NCI-H774 (cell line): ENCODE measurements at places on chromosomes 3 and 15.

DNA sequence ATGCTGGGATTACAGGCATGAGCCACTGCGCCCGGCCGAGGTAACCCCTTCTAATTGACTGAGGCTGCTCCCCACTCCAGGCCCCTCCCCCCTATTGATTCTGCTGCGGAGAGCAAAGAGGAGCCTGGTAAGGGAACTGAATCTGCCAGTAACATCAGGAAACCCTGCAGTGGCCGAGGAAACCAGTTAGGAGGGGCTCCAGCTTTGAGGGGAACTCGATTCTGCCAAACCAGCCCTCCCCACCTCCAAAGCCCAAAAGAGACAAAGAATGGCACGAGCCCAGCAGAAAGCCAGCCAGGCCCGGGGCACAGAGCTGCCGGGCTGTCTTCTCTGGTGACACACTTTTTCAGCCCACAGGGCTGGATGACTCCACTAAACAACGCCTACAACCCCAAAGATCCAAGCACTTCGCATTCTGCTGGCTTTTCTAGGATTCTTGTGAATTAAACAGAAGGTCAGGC is 15.0 kb upstream of the ACAD9 start:
- no peak for DNase-seq

GRCh38 chr3:112734171-112734570 is 93.2 kb upstream of the CCDC80 start:
- no peak for DNase-seq

DNA sequence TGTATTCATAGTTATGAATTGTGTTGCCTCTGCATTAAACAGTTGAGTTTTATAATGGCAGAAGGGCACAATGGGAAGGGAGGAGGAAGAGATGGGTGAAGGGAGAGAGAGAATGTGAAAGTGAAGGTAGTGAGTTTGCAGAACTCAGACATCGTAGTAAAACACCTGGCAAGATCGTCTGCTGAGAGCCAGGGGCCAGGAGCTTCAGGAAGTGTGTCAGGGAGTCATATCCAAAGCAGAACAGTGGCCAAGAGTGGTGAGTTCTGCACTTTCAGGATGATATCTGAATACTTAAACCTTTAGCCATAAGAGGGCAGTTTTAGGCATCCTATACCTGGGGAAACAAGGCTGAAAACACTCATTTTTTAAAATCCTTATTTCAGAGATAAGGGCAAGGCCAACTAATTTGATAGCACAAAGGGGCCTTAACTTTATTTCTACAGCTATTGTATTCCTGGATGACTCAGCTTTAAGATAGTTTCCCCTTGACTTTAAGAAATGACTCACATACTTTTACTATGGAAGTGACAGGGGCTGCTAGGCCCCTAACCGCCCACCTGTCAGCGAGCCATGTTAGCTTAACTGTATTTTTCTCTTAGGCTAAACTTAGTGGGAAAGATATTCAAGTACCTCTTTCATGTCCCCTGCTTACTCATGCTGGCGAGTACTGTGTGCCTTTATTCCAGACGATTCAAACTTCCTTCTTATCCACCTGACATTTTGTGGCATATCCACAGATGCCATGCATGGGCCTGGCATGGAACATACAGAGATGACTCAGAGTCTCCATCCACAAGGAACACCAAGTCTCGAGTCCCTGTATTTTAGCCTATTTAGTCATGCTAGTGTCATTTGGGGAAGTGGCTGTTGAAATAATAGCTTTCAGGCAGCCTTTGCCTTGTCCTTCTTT is 53.9 kb downstream of the RLBP1 start:
- DNase-seq, result no peak

DNA sequence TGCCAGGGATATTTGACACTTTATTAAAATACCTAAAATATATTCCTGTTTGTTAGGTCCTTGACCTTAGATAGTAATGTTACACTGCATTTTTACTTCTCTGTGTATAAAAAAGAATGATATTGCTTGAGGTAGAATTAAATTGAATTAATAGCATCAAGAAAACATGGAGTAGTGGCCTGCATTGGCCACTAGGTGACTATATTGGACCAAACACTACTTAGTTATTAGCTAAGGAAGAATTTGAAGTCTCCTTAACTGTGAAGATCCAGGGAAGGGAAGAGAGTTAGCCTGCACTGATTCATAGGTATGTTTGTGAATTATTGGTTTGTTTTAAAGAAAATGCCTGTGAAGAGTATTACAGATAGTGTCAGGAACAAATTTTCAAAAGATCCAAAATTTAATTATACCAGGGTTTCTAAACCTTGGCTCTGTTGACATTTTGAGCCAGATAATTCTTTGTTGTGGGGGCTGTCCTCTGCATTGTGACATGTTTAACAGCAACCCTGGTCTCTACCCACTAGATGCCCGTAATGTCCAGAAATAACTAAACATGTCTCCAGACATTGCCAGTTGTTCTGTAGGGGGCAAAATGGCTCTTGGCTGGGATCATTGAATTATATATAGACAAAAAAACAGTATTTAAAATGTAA is 103.6 kb upstream of the THSD4 start:
- DNase-seq, result peak; percentile 7

DNA sequence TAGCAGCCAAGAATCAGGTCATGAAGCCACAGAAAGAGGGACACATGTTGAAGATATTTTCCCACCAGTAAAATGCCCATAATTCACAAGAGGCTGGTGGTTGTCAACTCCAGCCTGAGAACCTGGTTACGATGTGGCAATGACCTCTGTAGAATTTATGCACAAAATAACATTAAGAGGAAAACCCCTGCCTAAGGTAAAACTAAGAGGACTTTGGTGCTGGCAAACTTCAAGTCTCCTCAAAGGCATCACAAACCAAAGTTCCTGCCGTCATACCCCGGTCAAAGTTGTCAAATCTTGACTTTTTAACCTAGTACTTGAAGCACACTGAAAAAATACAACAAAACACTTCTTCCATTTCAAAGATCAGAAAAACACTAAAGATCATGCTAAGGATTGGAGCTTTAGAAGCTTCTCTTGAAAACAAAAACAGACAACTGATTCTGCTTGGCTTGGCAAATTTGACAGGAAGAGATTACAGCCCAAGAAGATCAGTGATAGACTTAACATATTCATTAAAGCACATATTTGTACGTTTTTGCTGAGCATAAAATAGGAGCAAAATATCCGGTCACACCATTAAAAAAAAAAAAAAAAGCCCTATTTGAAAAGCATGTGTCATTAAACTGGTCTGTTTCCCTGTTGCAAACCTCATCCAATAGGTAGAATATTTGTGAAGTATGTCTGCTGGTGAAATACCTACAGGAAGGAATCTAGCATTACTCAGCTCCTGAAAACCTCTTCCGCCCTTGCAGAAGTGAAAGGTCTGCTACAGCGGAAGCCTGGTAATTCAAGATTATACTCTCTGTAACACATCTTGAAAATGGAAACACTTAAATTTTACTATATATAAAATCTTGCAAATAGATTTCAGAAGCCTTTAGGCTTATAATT is 22.8 kb downstream of the EIF4E3 start:
- DNase-seq, result no peak

GRCh38 chr15:27970661-27971392 is 128.3 kb downstream of the OCA2 start:
- DNase-seq, result no peak

DNA sequence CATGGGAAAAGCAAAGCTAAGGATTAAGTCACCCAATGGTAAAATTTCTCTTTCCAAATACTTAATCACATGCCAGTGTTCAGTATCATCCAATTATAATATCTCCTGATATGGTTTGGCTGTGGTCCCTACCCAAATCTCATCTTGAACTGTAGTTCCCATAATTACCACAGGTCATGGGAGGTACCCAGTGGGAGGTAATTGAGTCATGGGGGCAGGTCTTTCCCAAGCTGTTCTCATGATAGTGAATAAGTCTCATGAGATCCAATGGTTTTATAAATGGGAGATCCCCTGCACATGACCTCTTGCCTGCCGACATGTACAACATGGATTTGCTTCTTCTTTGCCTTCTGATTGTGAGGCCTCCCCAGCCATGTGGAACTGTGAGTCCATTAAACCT is 26.1 kb upstream of the NMB start:
- DNase-seq, result no peak

DNA sequence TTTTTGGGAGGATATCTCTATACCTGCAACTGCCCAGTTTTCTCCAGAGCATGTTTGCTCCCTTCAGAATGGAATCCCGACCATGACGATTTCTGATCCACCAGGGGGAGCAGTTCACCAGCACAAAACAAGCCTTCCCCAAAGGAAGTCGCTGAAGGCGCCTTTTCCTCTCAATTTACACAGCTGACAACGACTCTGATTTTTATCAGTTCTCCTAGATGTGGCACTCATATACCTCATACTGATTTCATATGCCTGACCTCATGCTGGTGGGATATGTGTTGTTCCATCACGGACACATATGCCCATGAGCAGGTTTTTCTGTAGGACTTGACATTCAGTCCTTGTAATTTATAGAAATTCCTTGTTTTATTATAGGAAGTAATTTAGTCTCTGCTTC is 1028.2 kb downstream of the MCTP2 start:
- DNase-seq, result peak; percentile 50

DNA sequence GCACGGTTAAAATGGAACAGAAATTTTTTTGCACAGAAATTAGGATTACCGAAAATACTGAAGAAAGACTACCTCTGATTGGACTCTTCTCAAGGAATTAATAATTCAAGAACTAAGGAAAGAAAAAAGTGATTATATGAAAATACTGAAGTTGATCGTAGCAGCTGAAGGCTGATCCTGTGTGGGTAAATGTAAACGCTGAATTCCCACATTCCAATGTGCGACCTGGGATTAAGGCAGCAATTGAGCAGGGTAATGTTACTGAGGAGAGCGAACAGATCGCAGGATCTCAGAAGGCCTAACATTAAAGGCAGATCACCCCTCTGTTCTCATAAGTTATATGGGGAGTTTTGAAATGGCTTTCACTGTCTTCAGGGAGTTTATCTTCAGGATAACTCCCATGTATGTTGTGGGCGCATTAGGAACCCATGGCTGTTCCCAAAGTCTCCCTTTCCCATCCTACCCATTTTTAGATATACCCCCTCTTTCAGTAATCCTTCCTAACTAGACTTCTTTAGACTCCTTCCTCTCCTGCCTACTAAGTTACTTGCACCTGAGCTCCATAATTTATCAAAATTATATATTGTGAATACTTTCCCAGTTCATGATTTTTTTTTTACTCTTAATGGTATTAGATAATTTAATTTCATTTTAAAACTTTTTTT is 1.0 kb upstream of the UBL7 start:
- no peak for DNase-seq

DNA sequence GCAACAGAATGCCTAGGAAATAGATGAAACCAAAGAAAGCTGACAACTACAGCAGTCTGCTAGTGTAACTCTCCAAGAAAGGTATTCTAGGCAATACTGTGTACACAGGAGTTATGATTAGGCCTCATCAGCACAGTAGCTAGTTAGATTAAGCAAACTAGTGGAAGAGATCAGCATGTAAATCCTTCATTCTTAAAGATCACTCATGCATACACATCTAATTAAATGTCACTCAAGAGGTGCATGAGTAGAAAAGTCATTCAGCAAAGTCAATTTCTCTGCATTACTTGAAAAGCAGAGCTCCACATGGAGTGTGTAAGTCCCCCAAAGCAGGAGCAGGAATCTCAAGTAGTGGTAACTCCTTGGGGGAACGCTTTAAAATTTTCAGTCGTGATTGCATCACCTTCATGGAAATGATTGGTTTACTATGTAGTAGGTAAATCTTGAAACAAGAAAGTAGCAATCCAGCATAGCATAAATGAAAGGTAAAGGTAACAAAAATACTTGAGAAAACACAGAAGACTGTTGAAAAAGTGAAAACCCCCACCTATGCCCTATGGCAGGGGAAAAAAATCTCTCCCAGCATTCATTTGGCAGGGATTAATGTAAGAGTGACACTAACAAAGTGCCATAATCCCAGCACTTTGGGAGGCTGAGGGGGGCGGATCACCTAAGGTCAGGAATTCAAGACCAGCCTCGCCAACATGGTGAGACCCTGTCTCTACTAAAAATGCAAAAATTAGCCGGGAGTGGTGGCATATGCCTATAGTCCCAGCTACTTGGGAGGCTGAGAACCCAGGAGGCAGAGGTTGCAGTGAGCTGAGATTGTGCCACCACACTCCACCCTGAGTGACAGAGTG is 29.4 kb upstream of the PPIB start:
- DNase-seq, result no peak

- peak; percentile 53 for DNase-seq
Measured at GRCh38 chr15:33292717-33293307, 18.0 kb upstream of the RYR3 start.

GRCh38 chr3:14494973-14495300 is 45.2 kb downstream of the GRIP2 start:
- no peak for DNase-seq

DNA sequence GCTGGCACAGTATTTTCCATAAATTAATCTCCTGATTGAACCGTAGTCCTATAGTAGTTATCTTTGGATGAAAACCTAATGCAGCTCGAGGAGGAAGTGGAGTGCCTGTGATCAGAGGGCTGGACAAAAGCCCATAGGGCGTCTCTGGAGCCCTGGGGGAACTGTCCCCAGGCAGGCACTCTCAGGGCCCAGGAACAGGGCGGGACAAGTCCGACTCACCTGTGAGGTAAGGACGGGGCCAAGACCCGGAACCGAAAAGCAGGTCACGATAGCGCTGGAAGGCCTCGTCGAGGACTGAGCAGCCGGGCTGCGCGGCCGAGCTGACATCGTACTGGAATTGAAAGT is 341 bp downstream of the HEXA start:
- DNase-seq, result peak; percentile 41

DNA sequence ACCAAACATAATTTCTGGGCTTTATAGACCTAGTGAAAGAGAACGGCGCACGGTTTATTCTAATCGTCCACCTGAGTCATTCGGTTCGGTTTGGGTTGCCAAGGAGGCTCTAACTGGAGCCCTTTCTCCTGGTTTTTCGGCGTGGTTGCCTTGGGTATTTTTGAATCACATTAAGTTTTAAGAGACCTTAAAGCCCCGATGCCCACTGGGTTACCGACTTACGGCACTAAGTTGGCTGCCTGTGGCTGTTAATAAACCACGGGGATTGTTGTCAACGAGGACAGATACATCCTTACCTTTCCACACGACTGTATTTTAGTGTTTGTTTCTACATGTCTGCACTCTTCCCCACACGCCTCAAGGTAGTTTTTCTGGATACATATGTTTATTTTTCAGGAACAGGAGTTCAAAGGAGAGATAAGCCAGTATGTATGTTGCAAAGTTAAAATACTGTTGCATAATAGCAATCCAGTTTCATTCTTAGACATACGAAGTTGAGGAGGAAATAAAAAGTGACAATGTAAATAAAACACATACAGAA is 1.2 kb upstream of the ANP32A start:
- DNase-seq, result no peak

GRCh38 chr3:108822123-108822897 is at the start of gene TRAT1:
Gene TRAT1 (plus strand): TSS chr3:108822786. CDS start chr3:108822928, 142 bp downstream.
- no peak for DNase-seq

DNA sequence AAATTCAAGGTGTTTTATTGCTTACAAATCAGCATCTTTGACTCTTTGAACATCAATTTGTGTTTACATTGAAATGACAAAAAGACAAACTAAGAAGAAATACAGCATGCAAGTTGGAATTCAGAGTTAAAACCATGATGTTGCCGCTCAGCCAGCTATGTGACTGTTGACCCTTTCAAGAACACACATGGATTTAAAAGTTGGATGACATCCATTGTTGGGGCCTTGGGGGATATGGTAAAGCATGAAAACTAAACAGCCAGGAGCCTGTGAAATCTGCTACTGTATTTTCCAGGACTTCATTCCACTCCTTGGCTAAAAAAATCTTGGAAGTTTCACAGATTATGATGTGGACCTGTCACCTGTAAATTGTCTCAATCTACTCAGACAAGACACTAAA is 4.6 kb downstream of the P2RY1 start:
- no peak for DNase-seq
